ENCODE measurements at places on chromosomes 11 and 22.

- DNase-seq, result no peak
These were observed 283.7 kb upstream of the ANO3 start for GRCh38 chr11:26048271-26048670.

DNA sequence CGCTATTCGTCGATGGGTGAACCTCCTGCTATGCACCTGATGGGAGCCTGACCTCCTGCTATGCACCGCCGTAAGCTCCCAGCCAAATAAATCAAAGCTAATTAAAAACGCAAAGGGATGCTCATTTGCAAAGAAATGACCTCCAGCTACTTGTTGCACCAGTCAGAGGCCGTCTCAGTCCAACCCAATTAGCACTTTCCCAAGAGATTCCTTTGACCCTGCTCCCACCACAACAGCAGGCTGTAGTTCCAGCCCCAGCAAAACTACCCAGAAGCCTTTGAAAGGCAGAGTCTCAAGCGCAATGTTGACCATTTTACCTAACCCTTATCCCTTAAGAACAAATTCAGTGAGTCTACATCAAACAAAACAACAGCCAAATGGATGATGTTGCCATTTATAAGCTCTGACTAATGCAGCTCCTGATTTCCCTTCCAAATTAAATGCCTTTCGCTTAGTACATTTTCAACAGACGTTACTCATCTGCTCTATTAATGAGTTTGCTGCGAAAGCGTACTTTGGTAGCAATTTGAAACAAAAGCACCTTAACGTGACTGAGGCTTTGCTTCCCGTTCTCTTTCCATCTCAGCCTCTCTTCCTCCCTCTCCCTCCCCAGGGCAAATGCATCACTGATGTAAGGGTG is 17.2 kb upstream of the BSX start:
- no peak for DNase-seq

GRCh38 chr11:19243613-19244012 is 2.9 kb upstream of the E2F8 start:
- DNase-seq, result no peak

DNA sequence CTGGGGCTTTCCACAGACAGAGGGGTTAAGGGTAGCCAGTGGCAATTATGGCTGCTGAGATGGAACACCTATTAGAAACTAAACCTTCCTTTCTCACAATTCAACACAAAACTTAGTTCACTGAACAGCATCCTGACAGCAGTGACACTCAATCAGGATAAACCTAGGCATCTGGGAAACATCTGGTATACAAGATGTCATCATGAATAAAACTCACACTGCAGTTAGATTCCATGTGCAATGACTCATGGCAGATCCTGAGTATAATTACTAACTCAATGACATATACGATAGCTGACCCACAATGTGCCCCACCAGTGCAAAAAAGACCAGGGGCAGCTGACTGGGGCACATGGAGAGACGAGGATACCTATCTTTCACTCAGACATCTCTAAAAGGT is 17.7 kb downstream of the RBFOX2 start:
- DNase-seq, result no peak

GRCh38 chr11:65791719-65792213 is 4.9 kb downstream of the OVOL1 start:
- peak; percentile 22 for DNase-seq

DNA sequence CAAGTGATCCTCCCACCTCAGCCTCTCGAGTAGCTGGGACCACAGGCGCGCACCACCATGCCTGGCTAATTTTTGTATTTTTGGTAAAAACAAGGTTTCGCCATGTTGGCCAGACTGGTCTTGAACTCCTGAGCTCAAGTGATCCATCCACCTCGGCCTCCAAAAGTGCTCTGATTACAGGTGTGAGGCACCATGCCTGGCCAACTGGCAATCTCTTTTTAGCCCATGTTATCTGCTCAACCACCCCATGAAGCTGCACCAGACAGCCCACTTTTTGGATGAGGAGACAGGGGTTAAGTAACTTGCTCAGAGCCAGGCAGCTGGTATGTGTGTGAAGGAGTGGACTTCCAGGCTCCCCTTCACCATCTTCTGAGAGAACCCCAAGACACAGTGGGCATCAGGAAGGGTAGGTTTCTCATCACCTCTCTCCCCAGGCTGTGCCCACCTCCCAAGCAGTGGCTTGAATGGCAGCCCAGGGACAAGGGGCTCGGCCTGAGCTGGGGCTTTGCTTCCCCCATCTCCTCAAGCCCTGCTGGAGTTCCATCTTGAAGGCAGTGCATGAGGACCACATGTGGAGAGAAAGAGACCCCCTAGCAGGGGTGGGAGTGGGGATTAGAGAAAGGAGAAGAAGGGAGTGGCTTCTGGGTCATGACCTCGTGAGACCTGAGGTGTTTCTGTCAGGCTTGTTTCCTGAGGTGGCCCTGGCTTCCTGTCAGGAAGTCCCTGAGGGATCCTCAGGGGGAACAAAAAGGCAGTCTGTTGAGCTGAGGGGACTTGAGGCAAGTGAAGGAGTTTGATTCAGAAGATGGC is 87.5 kb upstream of the PARVA start:
- DNase-seq, result no peak

GRCh38 chr11:94511932-94512781 is at the start of gene C11orf97:
C11orf97 (plus strand) TSS chr11:94512461; CDS start chr11:94512529, 68 bp downstream.
- DNase-seq, result peak; percentile 43

- DNase-seq, result no peak
These were observed 74.9 kb downstream of the RPL27A start for GRCh38 chr11:8757533-8757932.

- no peak for DNase-seq
These were observed 170.3 kb downstream of the KIRREL3 start for GRCh38 chr11:126830216-126830806.

GRCh38 chr11:129023968-129024676 is 81.5 kb upstream of the TP53AIP1 start:
- no peak for DNase-seq

- DNase-seq, result no peak
These were observed 484.9 kb downstream of the MIAT start for GRCh38 chr22:27142286-27142685.

GRCh38 chr11:93166862-93167261 is 30.9 kb downstream of the SLC36A4 start:
- no peak for DNase-seq

- DNase-seq, result no peak
These were observed 131.1 kb upstream of the OPCML start for GRCh38 chr11:133663135-133663985.

DNA sequence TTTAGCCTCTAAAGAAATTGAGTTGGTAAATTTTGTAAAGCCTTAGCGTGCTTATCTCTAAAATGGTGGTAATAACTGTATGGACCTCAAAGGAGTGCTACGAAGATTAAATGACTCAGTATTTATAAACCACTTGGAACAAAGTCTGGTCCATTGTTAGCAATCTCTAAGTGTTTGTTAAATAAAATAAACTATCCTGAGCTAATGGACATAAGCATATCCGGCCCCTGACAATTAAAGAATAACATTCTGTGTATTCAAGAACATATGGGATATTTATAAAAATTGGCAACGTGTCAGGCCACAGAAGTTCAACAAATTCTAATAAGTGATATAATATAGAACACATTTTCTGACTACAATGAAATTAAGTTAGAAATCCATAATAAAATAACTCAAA is 71.0 kb downstream of the MYEOV start:
- DNase-seq, result no peak

All from stimulated activated CD4-positive, alpha-beta T cell treated with anti-CD3 and anti-CD28 coated beads, TNF-alpha, amount 100 ng/mL, for 48 hours (primary cell).